ENCODE measurements at places on chromosomes 6 and 20.

GRCh38 chr6:53413326-53413725, 64.6 kb upstream of the ELOVL5 start:
- no peak for DNase-seq

GRCh38 chr20:8735674-8736073, 333.2 kb upstream of the PLCB4 start:
- DNase-seq, result no peak

DNA sequence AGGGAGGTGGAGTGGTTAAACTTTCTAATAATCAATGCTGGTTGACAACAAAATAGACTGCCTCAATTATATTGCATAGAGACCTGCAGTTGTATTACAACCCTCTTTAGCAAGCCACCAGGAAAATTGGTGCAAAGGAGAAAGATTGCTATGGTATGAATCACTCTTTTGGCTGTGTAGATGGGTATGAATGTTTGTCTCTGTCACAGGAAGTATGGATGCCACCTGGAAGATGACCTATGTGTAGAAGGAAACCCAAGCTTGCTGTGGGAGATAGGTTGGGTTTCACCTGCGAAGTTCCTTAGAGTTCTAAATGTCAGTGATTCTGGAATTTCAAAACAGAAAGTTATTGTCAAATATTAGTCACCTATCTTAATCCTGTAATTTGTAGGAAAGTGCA, 134.6 kb downstream of the SOBP start:
- no peak for DNase-seq

DNA sequence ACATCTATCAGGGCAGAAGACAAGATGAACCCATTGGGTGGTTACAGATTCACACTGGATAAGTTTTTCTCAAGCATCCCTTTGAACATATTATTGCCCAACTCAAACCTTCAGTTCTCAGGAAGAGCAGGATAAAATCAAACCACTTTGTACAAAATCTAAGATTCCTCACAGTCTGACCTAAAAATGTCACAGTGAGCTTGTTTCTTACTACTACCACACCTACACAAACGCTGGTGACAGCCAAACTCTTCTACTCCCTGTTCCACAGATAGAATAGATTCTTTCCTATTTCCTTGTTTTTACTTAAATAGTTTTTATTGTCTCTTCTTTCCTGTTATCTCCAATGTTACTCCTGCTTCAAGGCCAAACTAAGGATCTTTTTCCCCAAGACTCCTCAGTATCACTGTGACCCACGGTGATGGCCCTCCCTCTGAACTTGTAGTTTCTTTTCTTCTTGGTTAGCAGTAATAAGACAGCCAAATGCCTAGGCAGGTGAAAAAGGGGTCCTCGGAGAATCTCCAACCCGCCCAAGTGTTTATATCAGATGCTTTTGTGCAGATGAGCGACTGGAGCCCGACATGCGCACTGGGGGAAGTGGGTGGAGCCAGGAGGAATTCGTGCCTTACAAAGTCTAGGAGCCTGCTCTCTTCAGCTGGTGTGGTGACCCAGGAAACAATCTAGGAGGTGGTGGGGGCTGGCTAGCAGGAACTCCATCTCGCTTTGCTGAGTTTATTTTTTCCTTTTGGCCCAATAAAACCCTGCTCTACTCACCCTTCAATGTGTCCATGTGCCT, 53.4 kb downstream of the SEL1L2 start:
- DNase-seq, result no peak

DNA sequence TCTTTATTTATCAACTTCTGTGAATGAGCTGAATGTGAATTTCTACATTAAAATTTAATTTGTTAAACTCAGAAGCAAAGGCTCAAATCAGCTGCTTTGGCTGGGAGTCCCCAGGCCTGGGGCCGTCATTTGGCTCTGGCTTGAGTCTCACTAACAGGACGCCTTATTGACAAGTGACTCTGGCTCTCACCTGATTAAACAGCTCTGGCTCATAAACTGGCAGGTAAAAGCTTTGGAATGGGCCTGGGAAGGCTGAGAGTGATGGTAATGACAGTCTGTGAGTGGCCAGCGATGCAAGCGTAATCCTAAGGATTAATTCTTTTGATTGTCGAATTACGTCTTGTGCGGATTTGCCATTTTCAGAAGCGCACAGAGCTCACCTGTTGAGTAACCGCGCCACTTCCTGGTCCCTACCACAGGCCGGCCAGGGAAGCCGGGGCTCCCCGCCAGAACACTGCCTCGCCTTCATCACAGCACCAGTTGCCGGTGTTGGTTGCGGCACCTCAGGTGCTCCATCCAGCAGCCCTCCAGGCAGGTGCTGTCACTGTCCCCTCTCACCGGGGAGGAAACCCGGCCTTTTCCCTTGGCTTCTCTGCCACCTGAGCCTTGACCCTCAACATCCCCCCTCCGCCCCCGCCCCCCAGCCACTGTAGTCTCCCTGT, 110.7 kb downstream of the ZDHHC14 start:
- DNase-seq, result no peak

GRCh38 chr6:144123836-144124235, 26.5 kb upstream of the STX11 start:
- no peak for DNase-seq

DNA sequence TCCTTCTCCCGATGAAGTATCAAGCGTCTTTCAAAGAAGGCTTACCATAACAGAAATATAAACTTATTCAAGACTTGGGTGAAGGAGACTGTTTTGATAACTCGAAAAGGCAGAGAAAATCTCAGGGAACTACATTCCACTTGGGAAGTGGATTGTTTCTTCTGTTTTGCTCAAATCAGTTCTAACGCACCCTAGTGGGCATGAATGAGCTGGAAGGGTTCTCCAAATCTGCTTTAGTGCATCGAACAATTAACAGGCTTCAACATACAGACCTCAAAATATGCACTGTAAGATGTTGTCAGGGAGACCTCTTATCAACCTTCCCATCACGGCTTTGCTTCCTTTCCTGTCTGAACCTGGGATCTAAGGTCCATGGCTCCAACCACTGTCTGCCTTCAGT, 392.5 kb downstream of the CD83 start:
- no peak for DNase-seq

- no peak for DNase-seq
Observed at GRCh38 chr6:138656364-138657064, 117.1 kb upstream of the CCDC28A start.

DNA sequence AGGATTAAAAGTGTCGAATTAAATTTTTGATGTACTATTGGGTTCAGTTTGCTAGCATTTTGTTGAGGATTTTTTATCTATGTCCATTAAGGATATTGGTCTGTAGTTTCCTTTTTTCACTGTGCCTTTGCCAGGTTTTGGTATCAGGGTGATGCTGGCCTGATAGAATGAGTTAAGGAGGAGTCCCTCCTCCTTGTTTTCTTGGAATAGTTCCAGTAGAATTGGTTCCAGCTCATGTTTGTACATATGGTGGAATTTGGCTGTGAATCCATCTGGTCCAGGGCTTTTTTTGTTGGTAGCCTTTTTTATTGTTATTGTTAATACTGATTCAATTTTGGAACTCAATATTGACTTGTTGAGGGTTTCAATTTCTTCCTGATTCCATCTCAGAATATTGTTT, 141.8 kb downstream of the SIM1 start:
- no peak for DNase-seq

GRCh38 chr6:31865205-31866118, 2.8 kb upstream of the NEU1 start:
- DNase-seq, result no peak

DNA sequence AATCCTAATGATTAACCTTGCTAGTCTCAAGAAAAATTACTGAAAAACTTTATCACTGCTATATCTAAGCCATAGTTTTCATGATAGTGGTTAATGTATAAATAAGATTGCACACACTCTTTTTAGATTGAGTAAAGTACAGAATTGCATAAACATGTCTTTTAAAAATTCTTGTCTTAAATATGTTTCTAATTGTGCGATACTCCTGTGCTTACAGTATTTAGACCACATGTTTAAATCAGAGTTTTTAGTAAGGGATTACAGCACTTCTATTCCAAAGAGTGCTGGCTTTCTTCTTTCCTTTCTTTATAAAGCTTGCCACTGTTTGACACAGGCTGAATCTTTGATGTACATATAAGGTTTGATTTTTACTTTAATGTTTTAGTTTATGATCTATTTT, 36.8 kb upstream of the RGS17 start:
- DNase-seq, result no peak

- DNase-seq, result no peak
Observed at GRCh38 chr6:42269553-42269952, 51.9 kb upstream of the MRPS10 start.

DNA sequence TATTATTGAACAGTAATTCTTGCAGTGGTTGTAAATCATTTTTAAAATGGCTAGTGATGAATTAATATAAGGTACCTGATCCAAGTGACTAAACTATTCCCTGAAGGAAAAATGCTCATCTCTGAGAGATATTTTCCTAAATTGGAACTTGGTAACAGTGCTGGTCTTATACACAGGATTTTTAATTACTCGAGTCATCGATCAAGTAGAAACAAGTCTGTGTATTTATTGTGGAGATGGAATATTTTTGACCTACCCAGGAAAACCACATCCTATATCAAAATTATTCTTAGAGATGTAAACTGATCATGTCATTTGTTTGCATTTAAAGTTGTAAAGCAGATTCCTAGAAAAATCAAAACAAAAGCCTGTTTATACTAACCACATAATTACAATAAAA, 166.9 kb downstream of the MOXD1 start:
- DNase-seq, result no peak

GRCh38 chr6:158892266-158892665, 73.1 kb upstream of the EZR start:
- no peak for DNase-seq

DNA sequence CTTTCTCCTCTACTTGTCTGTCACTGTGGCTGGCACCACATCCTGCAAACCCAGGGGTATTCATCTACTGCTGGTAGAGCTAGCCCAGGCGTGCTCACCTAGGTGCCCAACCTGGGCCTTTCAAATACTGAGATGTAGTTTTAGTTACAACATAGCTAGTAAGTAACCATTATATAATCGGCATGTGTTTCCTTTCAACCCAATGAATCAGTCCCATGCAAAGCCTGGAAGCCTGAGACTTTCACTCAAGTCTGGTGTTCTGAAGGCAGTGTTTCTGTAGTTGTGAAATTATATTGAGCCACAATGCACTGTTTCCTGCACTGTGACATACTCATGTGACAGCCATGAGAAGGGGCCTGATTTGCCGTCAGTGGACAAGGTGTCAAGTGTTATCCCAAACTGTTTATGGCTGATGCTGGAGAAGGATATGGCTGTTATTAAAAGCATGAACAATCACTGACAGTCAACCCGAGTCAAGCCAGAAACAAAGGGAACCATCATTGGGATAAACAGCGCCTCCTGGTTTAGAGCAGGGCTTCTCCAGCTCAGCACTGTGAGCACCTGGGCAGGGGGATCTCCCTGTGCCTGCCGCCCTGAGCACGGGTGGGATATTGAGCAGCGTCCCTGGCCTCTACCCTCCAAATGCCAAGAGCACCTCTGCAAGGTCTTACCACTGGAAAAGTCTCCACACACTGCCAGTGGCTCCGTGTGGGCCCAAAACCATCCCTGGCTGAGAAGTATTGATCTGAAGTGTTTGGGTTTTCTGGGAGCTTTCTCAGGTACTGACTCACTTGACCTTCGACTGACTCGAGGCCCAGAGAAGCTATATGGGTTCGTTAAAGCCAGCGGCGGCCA, 1.6 kb downstream of the PSMA7 start:
- no peak for DNase-seq

DNA sequence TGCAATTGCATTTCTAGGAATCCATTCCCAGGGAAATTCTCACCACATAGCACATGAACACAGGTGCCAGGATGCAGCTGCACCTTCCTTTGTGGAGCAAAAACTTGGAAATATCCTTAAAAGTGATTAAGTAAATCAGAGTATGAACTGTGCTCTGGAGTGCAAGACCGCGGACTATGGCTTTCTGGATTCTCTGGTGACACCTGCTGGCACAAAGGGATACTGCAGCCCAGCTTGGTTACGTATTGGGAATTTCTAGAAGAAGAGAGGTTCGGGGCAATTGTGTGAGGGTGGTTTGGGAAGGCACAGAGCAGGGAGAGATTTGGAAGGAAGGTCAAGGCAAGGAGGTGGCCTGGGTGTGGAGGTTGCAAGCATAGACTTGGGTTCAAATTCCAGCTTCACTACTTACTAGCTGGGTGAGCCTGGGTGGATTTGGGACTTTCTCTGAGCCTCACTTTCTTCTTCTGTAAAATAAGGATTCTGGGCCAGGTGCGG, 15.9 kb upstream of the PEDS1 start:
- DNase-seq, result peak; percentile 60

DNA sequence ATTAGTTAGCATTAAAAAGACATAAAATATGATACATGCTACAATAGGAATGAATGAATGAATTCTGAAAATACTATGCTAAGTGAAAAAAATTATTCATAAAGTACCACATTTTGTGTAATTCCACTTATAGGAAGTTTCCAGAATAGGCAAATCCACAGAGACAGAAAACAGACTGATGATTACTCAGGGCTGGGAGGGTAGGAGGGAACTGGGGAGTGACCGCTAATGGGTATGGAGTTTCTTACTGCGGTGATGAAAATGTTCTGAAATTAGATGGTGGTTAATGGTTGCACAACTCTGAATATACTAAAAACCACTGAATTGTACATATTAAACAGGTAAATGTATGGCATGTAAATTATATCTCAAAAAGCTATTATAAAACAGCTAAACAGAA, 22.6 kb downstream of the FERMT1 start:
- DNase-seq, result no peak

- DNase-seq, result no peak
Observed at GRCh38 chr20:34402461-34402860, 39.4 kb downstream of the ITCH start.

DNA sequence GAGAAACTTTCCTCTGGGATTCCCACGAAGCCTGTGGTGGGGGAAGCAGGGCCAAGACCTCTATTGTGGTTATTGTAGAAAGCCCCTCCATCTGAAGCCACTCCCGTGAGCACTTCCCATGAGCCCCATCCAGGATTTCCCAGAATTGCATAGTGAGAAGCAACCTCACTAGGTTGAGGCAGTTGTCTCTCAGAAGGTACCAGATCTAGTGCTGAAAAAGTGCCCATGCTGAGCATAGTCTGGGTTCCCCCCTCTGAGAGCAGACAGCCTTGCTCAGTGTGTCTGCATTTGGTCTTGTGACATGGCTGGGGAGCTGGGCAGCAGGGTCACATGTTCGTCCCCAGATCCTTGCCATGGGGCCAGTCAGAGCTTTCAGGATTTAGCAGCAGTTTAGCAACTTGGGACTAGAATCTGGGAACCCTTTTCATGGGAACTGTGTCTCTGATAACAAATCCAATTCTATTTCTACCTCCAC, 38.6 kb downstream of the SLC9A8 start:
- DNase-seq, result no peak

Data from NCI-H2107 (cell line).